ENCODE measurements at places on chromosomes 11 and 22.

DNA sequence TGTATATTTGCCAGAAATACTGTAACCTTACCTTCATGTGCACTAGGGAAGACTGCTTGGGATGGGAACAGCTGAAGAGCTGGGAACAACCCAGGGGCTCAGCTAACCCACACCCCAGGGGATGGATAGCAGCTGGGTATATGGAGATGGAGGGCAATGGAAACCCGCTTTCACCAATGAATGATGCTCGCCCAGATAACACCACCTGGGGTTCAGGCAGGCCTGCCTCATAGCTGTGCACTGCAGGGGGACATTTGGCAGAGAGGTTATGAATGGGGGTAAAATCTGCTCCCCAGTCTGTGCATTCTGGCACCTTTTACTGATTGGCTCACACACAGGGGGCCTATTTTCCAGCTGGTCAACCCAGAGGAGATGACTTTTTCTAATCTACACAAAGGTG is 170.7 kb downstream of the CHST1 start:
- DNase-seq = no peak

- no peak for DNase-seq
Measured at GRCh38 chr11:101944923-101945322, 28.6 kb upstream of the ANGPTL5 start.

- DNase-seq = no peak
Measured at GRCh38 chr11:76814414-76814813, 31.3 kb downstream of the TSKU start.

GRCh38 chr11:9861860-9862725 is 198.2 kb downstream of the SWAP70 start:
- no peak for DNase-seq

DNA sequence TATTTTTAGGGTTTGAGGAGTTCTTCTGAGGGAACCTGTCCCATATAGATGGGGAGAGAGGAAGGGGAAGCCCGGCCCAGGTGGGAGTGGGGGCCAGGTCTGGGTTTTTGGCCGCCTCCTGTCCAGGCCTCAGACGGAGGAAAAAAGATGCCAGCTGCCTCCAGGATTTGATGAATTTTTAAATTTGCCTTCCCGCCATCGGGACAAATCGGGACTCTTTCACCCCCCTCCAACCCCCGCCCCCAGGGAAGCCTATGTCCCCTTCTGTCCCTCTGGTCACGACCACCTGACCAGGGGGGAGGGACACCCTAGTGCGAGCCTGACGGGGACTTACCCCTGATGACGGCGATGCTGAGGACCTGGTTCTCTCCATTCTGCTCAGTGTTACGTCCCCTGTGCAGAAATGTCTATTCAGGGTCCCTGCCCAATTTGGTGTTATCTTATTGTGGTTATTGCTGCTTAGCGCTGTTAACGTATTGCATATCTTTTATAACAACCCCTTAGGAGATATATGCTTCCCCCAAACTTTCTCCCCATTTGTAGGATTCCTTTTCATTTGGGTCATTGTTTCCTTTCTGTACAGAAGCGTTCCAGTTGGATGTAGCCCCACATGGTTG is 115.9 kb upstream of the GRK3 start:
- DNase-seq = no peak

DNA sequence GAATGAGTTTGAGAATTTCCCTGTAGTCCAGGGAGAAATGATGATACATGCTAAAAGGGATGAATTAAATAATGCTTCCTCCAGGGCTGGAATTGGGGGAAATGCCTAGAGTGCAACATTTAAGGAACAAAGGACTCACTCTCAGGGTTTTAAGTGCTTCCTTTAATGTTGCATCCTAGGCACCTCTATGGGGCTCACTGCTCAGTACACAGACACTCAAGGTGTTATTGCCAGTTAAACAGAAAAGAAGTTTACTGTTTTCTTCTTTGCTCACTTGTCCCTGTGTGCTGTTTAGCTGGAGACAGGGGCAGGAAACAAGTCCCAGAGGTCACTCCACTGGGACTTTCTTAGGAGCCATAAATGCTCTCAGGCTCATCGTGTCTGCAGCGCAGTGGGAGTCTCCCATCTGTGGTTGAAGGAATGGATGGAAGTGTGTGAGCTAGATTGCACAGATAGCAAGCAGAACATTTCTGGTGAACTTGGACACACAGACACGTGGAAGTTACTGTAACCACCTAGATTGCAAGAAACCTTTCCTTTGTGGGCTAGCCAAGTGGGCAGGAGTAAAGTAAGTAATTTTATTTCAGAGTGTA is 8.4 kb upstream of the OR52H1 start:
- DNase-seq = no peak

- no peak for DNase-seq
Measured at GRCh38 chr11:69546735-69547370, 65.4 kb downstream of the LINC01488 start.

GRCh38 chr22:47075568-47075967 is 313.1 kb downstream of the TBC1D22A start:
- no peak for DNase-seq

- no peak for DNase-seq
Measured at GRCh38 chr22:46121523-46122287, 28.6 kb upstream of the PPARA start.

GRCh38 chr22:37819105-37819433 is 4.1 kb upstream of the GALR3 start:
- no peak for DNase-seq

DNA sequence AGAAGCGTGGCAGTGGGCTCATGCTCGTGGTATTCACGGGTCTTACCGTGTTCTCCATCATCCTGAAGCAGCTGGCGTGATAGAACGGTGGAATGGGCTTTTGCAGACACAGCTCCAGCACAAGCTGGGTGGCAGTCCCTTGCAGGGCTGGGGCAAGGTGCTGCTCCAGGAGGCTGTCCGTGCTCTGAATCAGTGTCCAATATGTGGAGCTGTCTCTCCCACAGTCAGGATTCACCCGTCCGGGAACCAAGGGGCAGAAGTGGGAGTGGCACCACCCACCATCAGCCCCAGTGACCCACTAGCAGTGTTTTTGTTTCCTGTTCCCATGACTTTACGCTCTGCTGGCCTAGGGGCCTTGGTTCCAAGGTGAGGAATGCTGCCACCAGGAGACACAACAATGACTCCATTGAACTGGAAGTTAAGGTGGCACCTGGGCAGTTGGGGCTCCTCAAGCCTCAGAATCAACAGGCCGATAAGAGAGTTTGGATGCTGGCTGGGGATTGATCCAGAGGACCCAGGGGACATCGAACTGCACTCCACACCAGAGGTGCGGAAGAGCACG is 16.9 kb upstream of the CD81 start:
- DNase-seq = no peak

DNA sequence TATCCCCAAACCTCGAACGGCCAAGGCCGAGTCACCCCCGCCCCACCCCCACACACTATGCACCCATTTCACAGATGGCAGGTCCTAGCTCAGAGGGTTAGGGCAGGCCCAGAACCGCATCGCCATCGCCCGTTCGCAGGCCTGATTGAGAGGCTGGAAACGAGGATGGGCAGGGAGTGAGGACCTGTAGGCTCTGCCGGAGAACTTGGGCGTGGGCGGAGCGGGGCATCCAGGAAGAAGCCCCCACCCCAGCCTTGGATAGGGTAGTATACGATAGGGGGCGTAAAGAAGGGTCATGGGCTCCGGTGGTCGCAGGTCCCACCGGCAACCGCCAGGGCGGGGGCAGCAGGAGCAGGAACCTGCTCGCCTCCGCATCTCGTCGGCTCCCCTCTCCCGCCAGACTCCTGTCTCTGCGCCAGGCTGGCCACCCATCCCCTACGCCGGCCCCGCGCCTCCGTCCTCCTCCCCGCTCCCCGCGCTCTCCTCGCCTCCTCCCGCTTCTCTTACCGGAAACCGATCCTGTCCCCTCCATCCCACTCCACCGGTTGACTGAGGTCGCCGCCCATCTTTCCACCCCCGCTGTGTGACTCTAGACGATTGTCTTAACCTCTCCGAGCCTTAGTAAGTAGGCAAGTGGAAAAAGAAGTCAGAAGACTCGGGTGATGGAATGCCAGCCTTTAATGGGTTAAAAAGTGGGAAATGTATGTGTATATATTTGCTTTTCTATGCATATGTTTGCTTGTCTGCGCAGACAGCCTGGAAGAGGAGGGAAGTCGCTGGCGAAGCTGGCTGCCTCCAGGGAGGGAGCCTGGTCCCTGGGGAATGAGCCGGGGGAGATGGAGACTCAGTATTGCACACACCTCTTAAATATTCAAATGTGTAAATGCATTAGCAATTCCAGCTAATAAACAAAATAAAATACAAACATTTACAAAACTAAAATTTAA is 52.8 kb downstream of the CYTH4 start:
- no peak for DNase-seq

DNA sequence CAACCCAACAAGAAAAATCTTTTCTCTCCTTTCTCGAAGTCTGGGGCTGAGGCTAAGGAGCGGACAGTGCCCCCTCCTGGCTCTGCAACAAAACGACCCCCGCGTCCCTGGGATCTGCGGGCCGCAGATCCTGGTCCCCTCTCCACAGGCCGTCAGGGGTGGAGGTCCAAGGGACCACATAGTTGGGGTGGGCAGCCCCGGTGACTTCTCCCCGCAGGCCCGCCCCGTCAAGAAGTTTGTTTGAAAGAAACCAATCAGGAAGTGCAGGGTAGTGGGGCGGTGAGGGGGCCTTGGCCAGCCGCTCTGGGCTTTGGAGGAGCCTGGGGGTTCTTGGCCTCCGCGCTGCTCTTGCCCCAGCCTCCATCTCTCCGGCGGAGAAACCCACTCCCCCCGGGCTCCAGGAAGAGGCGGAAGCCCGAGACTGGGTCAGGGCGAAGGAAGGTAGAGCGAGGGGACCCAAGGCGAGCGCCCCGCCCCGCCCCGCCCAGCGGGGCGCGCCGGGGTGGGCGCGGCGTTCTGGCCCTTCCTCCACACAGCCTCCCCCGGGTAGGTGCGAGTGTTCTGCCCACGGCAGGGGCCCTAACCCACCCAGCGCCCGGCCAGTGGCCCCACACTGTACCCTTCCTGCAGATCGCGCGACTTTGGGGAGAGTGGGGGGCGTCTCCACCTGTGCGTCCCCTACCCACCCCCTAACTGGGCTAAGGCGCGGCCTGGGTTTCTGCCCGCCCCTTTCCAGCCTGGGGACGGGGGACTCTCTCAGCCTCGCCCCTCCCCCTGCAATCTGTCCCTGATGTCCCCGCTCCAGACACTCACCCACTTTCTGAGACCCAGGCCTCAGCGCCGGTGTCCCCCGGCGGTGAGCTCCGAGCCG is 1.3 kb downstream of the TP53I11 start:
- no peak for DNase-seq

DNA sequence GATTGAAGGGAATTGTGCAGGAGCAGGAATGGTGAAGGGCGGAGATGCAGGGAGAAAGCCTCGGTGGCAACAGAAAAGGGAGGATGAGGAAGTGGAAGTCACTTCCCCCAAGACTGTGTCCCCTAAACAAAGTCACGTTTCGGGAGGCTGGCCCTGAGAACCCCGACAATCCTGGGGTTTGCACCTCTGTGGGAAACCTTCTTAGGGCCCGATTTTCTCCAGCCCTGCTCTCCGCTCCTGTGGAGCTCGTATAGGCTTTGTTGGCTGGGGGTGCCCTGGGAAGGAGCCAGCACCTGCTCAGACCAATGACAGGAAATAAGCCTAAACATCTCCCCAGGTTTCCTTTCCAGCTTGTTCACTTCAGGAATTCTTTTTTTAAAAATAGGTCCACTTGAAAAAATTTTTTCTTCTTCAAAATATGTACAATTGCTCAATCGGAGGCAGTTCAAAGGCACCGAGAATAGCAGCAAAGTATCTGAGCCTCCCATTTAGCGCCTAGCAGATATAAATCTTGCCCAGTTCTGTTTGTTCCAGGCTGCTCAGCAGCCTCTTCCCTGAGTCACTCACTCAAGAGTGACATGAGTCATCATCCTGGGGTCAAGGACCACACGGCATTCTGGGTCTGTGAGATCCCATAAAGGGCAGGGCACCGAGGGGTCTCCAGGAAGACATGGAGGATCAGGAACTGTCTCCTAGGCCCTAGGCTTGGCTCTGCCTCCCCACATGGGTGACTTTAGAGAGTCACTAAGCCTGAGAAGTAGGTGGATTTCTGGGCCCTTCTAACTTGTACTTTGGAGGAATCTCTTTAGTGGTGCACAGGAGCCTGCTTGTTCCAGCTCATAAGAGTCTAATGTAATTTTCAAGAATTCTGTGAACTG is 34.0 kb downstream of the IRAG1 start:
- no peak for DNase-seq

- no peak for DNase-seq
Measured at GRCh38 chr11:11946180-11946579, 62.2 kb downstream of the DKK3 start.

DNA sequence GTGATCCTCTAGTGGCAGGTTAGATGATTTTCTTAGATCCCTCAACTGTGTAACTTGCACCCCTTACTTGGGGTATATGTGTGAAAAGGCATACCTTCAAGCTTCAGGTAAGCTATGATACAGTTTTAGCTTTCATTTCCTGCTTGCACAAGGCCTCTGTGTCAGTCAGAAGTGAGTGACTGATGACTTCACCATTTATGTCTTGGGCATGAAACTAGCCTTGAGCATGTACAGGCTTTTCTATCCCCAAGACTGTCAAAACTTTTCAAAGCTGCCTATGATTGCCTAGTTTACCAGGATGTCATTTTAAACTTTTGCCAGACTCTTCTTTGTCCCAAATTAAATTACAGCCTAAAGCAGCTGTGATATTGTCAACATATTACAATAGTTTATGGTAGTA is 286.1 kb upstream of the CNTN5 start:
- DNase-seq = no peak

- no peak for DNase-seq
Measured at GRCh38 chr11:34264303-34265110, 93.3 kb downstream of the ABTB2 start.

GRCh38 chr11:30002157-30002785 is 14.6 kb downstream of the KCNA4 start:
- no peak for DNase-seq

DNA sequence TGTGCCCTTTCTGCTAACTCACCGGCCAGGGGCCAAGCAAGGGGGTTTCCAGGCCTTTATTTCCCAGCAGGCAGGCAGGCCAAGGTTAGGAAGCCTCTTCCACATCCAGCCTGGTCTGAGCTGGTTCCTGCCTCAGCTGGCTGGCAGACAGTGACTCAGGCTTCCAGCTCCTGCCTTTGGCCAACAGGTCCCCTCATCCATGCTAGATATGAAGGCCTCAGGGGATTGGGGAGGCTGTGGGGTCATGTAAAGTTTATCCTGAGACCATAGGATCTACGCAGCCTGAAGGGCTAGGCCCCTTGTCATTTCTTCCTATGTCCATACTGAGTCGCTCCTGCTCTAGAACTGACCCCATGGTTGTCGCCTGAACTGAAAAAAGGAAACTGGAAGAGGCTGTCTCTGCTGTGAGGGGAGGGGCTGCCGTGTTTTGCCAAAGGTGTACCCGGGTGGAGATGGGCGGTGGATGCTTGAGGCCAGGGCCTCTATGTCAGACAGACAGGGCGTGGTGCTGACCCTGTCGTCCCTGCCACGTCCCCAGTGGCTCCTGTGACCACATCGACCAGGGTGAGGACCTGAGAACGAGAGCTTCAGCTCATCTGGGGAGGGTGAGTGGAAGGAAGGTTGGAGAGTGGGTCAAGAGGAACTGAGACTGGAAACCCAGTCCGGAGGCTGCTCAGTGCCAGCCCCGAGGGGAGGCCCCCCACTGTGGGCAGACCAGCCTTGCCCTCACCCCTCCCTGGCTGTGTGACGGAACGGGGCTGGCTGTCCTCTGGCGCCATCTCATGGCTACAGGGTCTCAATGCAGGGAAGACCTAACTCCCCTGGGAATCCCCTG is 17.0 kb downstream of the P2RY6 start:
- DNase-seq = no peak

- DNase-seq = no peak
Measured at GRCh38 chr11:36238881-36239280, 50.3 kb downstream of the COMMD9 start.

- DNase-seq = no peak
Measured at GRCh38 chr11:2216400-2217064, 44.9 kb upstream of the TH start.

GRCh38 chr22:24146194-24146616 is 35.1 kb upstream of the SUSD2 start:
- DNase-seq = no peak

Measured in activated CD8-positive, alpha-beta memory T cell treated with anti-CD3 and anti-CD28 coated beads for 4 hours (primary cell).